ENCODE measurements at places on chromosomes 7 and 10.
A peak's percentile ranks its signal among the peaks of the same experiment; 100 is the strongest.

GRCh38 chr10:13039761-13040160, 38.2 kb upstream of the CCDC3 start:
- no peak overlapping the region for H3K4me3 ChIP-seq
- peaks cover 4% of the 10 kb centered on the region for H3K27me3 ChIP-seq
- no peak for DNase-seq
- H3K27ac ChIP-seq, result no peak overlapping the region

- no peaks in the 10 kb centered on the region for H3K27me3 ChIP-seq
- H3K36me3 ChIP-seq, result peaks cover 61% of the 10 kb centered on the region
- H3K27ac ChIP-seq, result no peak overlapping the region
- H3K4me3 ChIP-seq, result no peak overlapping the region
- DNase-seq, result no peak
Measured at GRCh38 chr10:59856104-59856503, 50.3 kb downstream of the CCDC6 start.

DNA sequence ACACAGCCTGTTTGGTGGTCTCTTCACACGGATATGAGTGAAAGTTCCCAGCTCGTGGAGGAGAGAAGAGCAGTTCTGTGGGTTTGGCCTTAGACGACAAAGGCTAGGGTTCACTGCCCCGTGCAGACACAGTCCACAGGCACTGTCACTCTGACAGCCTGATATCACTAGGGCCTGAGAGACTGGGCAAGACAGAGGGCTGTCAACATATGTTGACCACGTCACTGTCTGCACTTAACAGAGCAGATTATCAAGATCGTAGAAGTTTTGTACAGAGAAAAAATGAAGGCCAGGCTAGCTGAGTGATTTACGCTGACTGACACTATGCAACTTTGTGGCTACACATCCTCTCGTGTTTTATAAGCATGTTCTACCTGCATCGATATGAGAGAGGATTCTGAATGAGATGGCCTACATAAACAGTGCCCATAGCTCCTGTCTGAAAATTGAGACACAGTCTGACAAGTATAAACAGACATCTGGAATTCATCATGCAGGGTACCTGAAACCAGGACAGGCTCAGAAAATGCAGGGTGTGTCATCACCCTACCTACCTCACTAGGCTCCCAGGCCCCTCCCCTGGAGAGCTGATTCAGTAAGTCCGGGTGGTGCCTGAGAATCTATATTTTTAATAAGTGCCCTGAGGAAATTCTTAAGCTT, 120.0 kb downstream of the SGMS1 start:
- H3K27me3 ChIP-seq, result no peaks in the 10 kb centered on the region
- peaks cover 11% of the 10 kb centered on the region for H3K36me3 ChIP-seq
- no peak overlapping the region for H3K4me3 ChIP-seq
- peak overlapping the region; percentile 14 for H3K27ac ChIP-seq
- H3K4me1 ChIP-seq, result peaks cover 76% of the 10 kb centered on the region

DNA sequence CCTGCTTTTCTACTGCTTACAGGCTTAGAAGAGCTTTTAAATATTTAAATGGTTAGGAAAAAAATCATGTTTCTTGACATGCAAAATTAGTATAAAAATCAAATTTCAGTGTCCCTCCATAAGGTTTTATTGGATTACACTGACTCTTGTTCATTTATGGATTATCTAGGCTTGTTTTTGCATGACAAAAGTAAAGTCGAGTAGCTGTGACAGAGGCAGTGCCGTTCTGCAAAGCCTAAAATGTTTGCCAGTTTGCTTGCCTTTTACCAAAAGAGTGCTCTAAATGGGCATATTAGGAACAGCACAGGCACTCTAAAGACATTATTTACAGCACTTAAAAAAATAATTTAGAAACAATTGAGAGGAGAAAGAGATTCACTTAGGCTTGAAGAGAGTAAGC, 139.6 kb downstream of the TSPAN12 start:
- H3K4me1 ChIP-seq, result no peaks in the 10 kb centered on the region
- no peak for DNase-seq
- H3K27me3 ChIP-seq, result peaks cover 2% of the 10 kb centered on the region
- H3K36me3 ChIP-seq, result no peaks in the 10 kb centered on the region

DNA sequence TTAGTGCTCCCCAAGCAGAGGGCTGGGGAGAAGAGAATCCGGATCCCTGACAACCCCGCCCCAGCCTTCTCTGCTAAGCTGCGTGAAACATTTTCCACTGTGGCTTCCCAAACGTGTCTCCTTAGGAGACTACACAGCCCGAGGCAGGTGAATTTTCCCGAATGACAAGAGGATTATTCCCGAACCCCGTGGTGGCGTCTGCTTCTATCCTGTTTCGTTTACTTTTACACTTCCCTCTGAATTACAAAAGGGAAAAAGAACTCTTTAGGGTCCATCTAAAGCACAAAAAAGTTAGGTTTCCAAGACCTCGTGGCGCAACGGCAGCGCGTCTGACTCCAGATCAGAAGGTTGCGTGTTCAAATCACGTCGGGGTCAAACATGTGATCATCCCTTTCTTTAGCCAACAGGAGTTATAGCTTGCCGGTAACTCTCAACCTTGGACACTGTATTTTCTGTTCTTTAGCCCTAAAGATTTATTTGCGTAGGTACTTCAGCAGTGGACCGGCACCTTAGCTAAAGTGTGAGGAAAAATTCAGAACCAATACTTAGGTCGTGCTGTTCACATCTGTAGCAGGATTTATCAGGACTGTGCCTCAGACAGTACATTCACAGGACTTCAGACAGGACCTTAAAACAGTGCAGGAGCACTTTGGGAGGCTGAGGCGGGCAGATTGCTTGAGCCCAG, 3.2 kb upstream of the ZNF789 start:
- no peak overlapping the region for H3K4me3 ChIP-seq
- H3K27me3 ChIP-seq, result no peaks in the 10 kb centered on the region
- H3K27ac ChIP-seq, result peak overlapping the region; percentile 44
- H3K36me3 ChIP-seq, result peaks cover 28% of the 10 kb centered on the region
- peaks cover 32% of the 10 kb centered on the region for H3K4me1 ChIP-seq
- DNase-seq, result no peak

DNA sequence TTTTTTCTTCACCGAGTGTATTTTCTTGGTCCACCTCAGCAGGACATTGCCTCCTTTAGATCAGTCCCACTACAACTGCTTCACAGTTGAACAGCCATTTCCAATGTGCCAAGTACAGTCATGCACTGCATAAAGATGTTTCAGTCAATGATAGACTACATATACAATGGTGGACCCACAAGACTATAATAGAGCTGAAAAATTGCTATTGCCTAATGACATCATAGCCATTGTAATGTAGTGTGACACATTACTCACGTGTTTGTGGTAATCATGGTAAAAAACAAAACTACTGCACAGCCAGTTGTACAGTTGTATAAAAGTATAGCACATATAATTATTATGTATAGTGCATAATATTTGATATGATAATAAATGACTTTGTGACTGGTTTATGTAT, 113.8 kb upstream of the HPS1 start:
- H3K4me1 ChIP-seq, result no peaks in the 10 kb centered on the region
- peaks cover 14% of the 10 kb centered on the region for H3K27me3 ChIP-seq
- no peaks in the 10 kb centered on the region for H3K36me3 ChIP-seq

DNA sequence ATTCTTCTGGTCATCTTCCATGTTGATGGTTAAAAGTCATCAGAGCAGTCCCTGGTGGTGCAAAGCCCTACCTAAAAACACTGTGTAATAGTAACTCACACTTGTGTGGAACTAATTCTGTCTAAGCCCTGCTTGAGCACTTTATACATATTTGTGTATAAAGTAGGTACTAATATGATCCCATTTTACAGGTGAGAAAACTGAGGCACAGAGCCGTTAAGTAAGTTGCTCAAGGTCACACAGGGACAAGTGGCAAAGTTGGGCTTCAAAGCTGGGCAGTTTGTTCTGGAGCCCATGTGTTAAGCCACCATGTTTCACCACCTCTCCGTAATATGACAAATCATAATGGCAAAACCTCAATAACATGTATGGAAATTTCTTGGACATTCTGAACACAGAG, 48.1 kb downstream of the BPGM start:
- H3K36me3 ChIP-seq, result no peaks in the 10 kb centered on the region
- H3K4me3 ChIP-seq, result no peak overlapping the region
- no peaks in the 10 kb centered on the region for H3K27me3 ChIP-seq
- H3K27ac ChIP-seq, result no peak overlapping the region
- peaks cover 22% of the 10 kb centered on the region for H3K4me1 ChIP-seq

GRCh38 chr10:14389981-14390590, 59.4 kb upstream of the FRMD4A start:
- no peak overlapping the region for H3K4me3 ChIP-seq
- DNase-seq, result no peak
- H3K27ac ChIP-seq, result peak overlapping the region; percentile 91
- H3K27me3 ChIP-seq, result peaks cover 36% of the 10 kb centered on the region
- H3K4me1 ChIP-seq, result peaks cover 52% of the 10 kb centered on the region
- peaks cover 4% of the 10 kb centered on the region for H3K36me3 ChIP-seq

DNA sequence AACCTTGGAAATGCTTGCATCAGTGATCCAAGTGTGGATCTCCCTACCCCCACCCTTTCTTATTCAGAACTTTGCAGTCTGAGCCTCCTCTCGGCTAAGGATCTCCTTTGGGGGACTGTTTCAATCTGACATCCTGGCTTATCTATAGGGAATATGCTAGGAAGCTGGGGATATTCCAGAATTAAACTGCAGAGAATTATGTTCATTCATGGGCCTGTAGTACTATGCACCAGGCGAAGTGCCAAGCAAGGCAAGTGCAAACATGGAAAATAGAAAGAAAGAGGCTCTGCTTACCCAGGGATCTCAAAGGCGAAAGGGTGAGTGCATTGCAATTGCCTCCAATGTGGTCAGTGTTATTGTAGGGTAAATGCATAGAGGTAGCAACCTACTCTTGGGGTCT, 96.5 kb downstream of the CACNB2 start:
- no peaks in the 10 kb centered on the region for H3K4me1 ChIP-seq
- peaks cover 10% of the 10 kb centered on the region for H3K27me3 ChIP-seq
- H3K36me3 ChIP-seq, result no peaks in the 10 kb centered on the region
- no peak overlapping the region for H3K4me3 ChIP-seq
- H3K27ac ChIP-seq, result no peak overlapping the region

GRCh38 chr7:1058821-1059199, 14.5 kb downstream of the GPR146 start:
- no peak overlapping the region for H3K4me3 ChIP-seq
- no peaks in the 10 kb centered on the region for H3K27me3 ChIP-seq
- H3K4me1 ChIP-seq, result peaks cover 21% of the 10 kb centered on the region
- peaks cover 5% of the 10 kb centered on the region for H3K36me3 ChIP-seq
- no peak overlapping the region for H3K27ac ChIP-seq

DNA sequence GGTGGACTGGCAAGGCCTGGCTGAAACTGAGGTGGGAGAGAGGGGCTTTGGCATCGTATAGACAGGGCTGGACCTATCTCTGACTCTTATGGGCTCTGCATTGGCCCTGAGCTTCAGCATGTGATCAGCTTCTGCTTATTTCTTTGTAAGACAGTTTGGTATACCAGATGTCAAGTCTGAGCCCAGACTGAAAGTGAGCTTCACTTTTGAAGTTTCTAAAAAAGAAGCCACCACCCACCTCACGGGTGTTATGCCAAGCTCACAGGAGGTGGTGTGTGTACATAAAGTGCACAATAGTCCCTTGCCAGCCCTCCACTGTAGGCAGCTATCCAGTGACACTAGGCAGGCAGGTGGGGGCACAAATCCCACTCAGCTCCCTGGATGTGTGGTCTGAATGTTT, 68.7 kb upstream of the SEPHS1 start:
- H3K27ac ChIP-seq, result no peak overlapping the region
- H3K27me3 ChIP-seq, result peaks cover 5% of the 10 kb centered on the region
- DNase-seq, result no peak

- peaks cover 6% of the 10 kb centered on the region for H3K27me3 ChIP-seq
- no peak overlapping the region for H3K27ac ChIP-seq
Measured at GRCh38 chr10:116973946-116974455, 31.0 kb downstream of the SHTN1 start.

Data from activated T-cell treated with anti-CD3 and anti-CD28 coated beads, Interleukin-2, amount 50 U/mL, for 24 hours (primary cell).